ENCODE measurements at places on chromosomes 5 and 9.

- no peak for DNase-seq
These were observed 5.7 kb upstream of the PRDM6 start for GRCh38 chr5:123083298-123083697.

DNA sequence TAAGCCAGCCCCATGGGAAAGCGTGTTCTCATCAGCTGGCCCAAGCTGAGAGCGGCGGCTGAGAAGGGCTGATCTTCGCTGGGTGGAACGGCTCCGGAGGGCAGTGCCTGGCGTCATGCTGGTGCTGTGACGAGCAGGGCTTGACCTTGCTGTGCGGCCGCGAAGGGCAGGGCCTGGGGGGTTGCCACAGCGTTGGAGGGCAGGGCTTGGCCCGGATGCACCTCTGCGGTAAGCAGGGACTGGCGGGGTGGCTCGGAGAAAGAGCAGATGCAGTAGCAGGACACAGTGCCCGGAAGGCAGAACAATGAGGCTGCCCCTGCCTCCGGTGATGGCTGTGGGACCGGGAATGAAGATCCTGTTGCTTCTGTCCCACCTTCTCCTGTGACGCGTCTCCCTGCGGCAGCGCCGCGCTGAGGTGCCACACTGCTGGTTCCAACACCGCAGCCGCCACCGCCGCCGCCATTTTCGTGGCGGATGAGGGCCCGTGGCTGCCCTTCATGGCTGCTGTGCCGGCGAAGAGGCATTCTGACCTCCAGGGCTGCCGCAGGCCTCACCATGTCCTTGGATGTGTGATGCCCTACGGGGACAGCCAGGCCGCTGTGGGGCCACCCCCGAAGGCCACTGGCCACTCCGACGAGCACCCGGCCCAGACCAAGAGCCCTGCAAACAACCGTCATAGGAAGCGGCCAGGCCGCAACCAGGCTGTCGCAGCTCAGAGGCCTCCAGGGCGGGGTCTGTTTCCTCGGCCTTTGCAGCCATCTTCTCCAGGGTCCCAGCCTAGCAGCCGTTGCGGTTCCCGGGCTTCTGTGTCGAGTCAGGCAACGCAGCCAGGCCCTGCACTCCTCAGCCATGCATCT is 890.5 kb upstream of the CTNND2 start:
- no peak for DNase-seq

GRCh38 chr5:25974451-25974850 is 1063.9 kb downstream of the CDH9 start:
- no peak for DNase-seq

DNA sequence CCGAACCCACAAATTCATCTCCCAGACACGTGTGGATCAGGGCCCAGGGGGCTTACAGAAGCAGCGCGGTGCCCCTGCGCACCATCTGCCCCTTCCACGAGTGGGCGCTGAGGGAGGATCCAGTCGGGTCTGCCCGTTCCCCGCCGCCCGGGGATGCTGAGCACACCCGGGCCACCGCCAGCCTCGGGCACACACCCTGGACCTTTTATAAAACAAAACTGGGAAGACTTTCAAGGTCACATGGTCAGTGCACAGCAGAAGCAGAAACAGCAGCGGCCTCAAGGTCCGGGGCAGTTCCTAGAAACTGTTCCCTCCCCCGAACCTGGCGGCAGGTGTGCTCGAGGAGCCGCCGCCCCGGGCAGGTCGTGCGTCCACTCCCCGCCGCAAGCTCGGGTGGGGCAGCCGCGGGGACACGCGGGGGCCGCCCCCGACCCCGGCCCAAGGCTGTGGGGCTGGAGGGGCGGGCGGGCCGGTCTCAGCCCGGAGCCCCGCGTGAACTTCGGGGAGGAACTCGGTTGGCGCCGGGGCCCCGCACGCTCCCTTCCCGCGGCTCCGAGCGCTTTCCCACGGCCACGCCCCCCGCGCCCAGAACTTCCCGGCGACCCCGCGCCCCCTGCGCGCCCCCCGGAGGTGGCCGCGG is 633 bp upstream of the PPP1R26 start:
- DNase-seq, result no peak

GRCh38 chr5:137115152-137115551 is 384.0 kb downstream of the SPOCK1 start:
- DNase-seq, result no peak

DNA sequence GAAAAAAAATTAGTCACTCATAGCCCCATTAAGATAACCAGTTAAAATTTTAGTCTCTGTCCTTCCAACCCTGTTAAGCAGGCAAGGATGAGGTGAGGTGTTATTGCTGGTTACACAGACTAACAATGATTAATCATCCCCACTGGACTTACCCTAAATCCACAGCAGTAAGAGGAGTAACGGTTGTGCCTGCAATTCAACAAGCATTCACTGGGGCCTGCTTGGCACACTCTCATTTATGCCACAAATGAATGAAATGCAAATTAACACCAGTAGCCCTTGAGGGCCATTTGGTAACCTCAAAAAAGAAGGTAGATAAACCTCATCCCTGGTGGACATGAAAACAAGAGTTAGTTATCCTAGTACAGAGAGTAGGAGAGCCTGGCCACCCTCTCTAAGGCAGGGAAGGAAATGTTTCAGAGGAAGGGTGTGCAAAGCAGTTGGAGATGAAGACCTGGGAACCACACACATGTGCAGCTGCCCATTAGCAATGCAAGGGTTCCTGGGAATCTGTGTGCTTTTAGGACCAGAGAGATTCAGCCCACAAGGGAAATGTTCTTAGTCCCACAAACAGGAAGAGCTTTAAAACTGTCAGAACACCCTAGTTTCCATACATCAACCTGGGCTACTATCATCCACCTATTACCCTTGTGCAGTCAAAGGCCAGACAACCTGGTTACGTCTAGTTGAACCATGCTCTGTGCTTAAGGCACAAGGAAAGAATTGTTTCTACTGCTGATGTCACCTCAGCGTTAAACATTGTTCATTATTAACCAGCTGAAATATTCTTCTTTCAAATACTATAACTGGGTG is 7.7 kb downstream of the LHFPL2 start:
- DNase-seq, result no peak

DNA sequence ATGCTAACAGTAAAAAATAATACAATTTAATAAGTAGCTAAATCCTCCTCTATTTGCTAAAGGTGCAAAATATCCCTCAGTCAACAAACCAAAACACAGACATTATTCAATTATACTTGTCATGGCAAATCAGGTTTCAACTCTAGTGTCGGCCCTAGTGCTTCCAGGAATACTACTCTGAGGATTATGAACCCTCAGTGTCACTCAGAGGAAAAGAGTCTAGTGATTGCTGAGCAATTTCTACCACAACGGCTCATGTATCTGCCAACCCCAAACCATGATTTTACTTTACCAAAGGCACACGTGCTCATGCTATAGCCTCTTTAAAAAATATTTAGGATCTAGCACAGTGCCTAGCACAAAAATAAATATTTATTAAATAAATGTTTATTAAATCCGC is 21.0 kb downstream of the RICTOR start:
- DNase-seq, result no peak

DNA sequence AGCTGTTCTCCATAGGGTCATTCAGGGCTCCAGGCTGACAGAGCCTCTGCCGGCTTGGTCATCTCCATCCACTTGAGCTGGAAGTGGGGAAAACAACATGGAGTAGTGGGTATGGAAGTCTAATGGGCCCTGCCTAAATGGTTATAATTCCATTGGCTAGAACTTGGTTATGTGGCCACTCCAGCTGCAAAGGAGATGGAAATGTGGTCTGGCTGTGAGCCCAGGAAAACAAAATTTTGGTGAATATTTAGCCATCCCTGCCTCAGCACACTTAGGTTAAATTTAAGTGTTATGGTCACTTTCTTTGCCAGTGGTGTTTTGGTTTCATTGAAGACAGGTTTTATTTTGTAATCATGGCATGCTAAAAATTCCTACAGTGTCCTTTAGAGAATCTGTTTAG is 112.3 kb downstream of the SMARCA2 start:
- no peak for DNase-seq

- no peak for DNase-seq
These were observed 11.1 kb downstream of the TTC39B start for GRCh38 chr9:15295761-15296405.

GRCh38 chr9:130518233-130518632 is 61.1 kb upstream of the FUBP3 start:
- no peak for DNase-seq

- no peak for DNase-seq
These were observed 185.6 kb downstream of the SNX18 start for GRCh38 chr5:54703133-54703532.

DNA sequence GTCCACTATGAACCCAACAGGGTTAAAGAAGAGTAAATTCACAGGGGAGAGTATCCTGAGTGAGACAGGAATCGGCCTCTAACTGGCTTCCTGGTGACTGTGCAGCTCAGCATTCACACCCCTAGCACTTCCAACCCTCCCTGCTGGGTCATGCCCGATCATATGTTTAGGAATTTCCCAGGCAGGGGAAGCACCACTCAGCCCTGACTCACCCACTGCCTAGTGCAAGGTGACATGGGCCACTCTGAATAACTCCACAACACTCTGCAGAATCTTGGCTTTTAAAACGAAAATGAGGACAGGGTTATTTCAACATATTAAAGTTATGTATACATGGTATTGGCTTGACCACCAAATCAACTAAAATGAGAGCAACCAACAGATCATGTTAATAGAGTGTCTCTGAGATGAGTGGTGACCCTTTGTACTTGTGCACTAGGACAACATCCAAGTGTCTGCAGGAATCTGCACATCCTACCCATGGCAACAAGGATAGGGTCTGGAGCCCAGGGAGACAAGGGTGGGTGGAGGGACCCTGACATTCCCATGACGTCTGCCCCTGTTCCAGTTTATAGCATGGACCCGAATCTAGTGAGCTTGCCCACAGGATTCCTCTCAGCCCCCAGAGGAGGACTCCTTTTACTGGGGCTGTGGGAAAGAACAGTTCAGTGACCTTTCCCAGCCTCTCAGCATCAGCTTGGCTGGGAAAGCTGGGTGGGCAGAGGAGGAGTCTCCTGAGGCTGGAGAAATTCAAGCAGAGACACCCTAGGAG is 485.8 kb downstream of the SEMA5A start:
- DNase-seq, result no peak

- DNase-seq, result no peak
These were observed 29.9 kb upstream of the PRSS3 start for GRCh38 chr9:33765411-33765810.

DNA sequence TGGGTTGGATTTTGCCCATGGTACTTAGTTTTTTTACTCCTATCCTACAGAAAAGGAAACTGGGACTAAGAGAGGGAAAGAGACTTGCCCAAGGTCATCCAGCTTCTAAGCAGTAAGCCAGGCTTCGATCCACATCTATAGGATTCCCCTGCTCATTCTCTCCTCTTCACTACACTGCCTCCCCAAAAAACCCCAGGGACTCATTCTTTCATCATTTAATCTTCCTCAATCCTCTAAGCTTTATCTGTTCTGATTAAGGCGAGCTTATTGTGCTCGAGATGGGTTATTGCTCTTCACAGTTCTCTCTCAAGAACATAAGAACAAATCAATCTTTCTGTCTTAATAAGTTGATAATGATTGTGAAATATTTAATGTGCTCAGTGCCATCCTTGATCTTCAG is 511.1 kb upstream of the BRINP1 start:
- DNase-seq, result no peak

DNA sequence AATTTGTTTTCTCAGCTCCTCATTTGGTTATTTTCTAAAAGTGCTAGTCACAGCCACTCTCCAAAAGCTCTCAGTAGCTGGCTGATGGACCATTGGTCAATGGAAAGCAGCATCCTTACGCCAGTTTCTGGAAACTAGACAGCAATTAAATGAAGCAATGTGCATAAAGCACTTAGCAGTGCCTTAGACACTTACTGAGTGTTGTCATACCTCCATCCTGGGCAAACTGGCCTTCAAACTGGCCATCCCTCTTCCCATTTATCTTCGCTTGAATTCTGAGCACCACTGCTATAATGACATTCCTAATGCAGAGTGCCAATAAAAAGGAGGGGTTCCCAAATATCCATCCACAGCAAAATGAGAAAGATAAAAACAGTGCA is 209.2 kb downstream of the ENC1 start:
- no peak for DNase-seq

- peak; percentile 69 for DNase-seq
These were observed 43.8 kb upstream of the FCN1 start for GRCh38 chr9:134961331-134962064.

DNA sequence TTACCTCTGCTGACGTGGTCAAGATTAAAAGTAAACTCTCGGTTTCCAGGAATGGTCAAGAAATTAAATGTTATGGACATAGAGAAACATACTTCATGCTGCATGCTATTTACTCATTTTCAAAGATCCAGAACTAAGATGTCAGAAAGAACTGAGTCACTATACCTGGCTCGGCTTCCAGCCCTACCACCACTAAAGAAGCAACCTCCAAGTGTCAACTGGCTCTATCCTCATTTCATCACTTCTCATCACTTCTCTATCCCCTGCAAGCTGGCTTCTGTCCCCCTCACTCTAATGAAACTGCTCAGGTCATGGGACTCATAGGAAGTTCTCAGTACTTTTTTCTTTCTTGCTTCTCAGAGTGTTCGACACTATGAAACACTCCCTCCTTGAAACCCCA is 116.2 kb downstream of the CDK5RAP2 start:
- no peak for DNase-seq

DNA sequence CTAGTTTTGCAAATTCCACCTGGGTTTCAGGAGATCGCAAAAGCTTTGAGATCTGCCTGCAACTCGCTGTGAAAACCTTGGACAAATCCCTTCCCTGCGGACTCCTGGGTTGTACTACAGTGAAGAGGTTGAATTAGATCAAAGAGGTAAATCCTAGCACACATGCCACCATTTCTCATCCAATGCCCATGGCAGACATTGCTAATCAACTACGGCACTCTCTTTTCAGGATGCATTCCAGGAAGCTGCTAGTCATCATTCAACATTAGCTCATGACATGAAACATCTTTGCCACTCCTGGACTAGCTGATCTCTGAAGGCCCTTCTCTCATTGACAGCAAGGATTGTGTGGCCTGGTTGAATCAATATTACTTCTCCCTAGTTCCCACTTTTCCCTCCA is 46.1 kb downstream of the PCDH1 start:
- DNase-seq, result no peak

- DNase-seq, result no peak
These were observed 76.4 kb upstream of the SLC1A1 start for GRCh38 chr9:4413856-4414255.

DNA sequence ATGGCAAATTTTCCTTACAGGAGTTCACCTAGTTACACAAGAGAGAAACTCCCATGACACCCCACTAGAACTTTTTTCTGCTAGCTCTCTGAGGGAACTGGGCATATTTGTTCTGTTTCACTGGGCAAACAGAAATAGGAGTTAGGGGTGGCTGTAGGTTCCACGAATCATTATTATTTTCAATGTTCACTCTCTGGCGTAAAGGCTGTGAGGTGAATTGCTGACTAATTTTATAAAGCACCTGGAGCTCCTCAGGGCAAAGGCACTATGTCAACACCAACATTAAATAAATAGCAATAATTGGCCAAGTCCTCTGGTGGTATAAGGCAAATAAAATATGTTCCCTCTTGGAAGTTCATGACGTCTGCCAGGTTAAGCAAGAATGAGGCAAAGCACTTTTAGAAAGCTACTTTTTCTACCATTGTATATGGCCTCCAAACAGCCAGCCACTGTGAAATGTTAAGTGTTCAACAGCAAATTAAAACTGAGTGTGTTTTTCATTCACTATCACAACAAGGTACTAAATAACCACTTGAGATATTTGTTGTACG is 344.6 kb downstream of the PDE4D start:
- no peak for DNase-seq
